ENCODE measurements at places on chromosomes 2 and 18. TPM values are rescaled to one million over a fixed set of nuclear protein-coding genes. Genes with fewer than 3 reads are reported as not detected.

GRCh38 chr2:200302940-200303727, 3.4 kb upstream of the SPATS2L start:
- DNase-seq, result no peak

DNA sequence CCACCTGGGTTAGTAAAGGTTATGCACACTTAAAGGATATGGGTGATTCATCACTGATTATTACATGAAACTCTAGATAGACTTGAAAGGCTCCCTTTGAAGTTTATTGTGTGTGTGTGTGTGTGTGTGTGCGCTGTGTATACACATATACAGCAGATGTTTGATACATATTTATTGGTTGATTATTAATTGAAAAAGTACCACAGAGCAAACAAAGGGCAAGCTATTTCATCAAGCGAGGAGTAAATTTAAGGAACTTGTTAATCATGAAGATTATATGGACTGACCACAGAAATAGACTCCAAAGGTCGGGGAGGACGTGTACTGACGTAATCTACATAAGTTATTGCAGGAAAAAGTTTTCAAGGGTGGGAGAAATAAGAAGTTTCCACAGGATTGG, 617.4 kb upstream of the POU3F3 start:
- DNase-seq, result no peak

DNA sequence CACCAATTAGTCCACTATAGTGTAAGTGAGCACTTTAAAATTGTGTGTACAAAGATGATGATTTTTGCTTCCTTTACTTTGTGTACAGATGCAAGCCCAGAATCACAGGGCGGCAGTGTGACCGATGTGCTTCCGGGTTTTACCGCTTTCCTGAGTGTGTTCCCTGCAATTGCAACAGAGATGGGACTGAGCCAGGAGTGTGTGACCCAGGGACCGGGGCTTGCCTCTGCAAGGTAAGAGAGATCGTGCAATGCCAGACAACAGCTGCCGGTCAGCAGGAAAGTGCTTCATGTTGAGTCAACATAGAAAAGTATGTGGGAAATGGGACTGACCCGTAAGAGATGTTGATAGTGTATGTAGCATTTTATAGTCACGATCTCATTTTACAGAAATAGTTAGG, 156.8 kb upstream of the TTC39C start:
- DNase-seq, result no peak

GRCh38 chr18:57803103-57803969, at the start of gene ATP8B1:
Gene ATP8B1 (minus strand): TSS chr18:57803315. CDS start chr18:57731807, 71,508 bp downstream.
- no peak for DNase-seq

The KIF5C gene
- 7.7 TPM for total RNA-seq

- no peak for DNase-seq
Observed at GRCh38 chr2:62577994-62578781, 72.2 kb upstream of the TMEM17 start.

The PCARE gene
- not detected for total RNA-seq

- DNase-seq, result no peak
Observed at GRCh38 chr2:75609937-75610508, 36.6 kb upstream of the MRPL19 start.

The ST3GAL5 gene
- total RNA-seq, result 25.8 TPM

The ANKRD36 gene
- 85.2 TPM for total RNA-seq

The TDRD15 gene
- not detected for total RNA-seq

GRCh38 chr2:109305490-109306167, 176.6 kb downstream of the SH3RF3 start:
- no peak for DNase-seq

GRCh38 chr18:27699137-27699536, 477.8 kb downstream of the CDH2 start:
- no peak for DNase-seq

- no peak for DNase-seq
Observed at GRCh38 chr2:12009323-12009905, 263.0 kb downstream of the LPIN1 start.

DNA sequence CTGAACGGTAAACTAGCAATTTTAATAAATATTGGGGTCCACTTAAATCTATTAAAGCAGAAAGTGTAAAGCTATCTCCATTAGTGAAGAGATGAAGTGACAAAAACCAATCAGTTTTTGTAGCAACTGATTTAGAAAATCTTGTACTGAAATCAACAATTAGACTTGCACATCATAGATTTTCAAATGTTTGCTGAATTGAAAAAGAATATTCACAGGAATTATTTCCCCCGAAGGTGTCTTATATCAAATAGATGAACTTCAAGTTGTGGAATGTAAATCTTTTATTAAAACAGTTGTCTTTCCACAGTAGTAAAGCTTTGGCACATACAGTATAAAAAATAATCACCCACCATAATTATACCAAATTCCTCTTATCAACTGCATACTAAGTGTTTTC, 48.7 kb downstream of the ATIC start:
- no peak for DNase-seq

DNA sequence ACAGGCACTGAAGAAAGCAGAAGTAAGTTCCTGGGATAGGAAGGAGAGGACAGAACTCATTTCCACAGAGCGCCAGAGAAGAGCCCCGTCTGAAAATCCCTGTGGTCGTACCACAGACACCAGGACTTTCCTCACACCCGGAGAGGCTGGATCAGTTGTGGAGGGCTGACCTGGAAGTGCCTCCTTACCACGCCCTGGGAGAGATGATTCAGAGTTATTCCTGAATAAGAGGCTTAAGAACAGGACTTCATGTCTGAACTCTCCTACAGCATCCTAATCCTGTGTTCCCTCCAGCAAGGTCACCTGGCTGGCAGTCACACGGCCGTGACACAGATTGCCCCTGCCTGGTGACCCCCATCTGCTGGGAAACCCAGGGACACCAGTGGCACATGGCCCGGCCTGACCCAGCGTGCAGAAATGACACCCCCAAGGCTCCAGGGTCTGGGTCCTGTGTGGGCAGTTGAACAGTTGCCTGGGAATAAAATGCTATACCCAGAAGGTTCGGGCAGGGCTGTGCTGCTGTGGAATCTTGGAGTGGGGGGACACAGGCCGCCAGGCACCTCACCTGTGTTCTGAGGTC, 105.9 kb downstream of the PXDN start:
- no peak for DNase-seq

GRCh38 chr18:76592981-76593381, 97.9 kb upstream of the ZNF516 start:
- DNase-seq, result no peak

DNA sequence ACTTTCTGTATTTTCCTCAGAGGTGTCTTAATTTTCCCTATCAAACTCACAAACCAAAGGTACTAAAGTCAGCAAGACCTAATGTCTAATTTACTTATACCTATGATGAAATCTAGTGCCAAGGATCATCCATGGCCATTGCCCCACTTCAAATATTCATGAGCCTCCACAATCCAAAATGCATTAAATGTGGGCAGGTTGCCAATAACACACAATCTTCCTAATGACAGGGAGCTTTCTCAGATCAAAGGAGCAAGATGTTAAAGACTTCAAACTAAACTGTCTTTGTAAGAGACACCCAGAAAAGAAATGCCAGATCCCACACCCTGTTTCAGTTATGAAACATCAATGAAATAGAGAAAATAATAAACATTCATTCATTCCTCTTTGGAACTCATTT, 143.2 kb downstream of the TMEFF2 start:
- DNase-seq, result no peak

The CD302 gene
- total RNA-seq, result 2.4 TPM

DNA sequence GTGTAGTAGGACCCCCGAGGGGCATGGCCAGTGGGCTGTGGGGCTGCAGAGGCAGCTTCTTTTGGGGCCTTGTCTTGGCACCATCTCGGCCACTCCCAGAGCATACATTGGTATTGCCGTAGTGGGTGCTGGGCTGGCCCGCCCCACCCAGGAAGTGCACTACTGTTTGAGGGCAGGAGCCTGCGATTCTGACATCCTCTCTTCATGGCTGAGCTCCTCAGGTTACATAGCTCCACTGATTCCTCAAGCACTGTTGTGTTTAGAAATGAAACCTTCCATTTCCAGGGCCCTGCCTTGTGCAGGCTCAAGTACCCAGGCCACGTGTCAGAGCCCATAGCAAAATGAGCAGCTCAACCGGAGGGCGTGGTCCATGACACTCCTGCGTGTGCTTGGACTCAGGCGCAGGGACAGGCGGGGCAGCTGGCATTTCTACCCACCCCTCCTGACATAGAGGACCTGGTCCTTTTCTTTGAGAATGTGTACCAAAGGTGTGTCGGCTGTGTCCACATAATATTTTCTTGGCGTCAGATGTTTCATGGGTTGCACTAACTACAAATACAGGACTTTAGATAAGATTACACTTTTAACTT, 67.9 kb downstream of the DGKD start:
- DNase-seq, result peak; percentile 94

The TXNDC2 gene
- not detected for total RNA-seq

- no peak for DNase-seq
Observed at GRCh38 chr2:215511454-215512346, 75.8 kb upstream of the FN1 start.

The FN1 gene
- total RNA-seq, result 0.72 TPM

DNA sequence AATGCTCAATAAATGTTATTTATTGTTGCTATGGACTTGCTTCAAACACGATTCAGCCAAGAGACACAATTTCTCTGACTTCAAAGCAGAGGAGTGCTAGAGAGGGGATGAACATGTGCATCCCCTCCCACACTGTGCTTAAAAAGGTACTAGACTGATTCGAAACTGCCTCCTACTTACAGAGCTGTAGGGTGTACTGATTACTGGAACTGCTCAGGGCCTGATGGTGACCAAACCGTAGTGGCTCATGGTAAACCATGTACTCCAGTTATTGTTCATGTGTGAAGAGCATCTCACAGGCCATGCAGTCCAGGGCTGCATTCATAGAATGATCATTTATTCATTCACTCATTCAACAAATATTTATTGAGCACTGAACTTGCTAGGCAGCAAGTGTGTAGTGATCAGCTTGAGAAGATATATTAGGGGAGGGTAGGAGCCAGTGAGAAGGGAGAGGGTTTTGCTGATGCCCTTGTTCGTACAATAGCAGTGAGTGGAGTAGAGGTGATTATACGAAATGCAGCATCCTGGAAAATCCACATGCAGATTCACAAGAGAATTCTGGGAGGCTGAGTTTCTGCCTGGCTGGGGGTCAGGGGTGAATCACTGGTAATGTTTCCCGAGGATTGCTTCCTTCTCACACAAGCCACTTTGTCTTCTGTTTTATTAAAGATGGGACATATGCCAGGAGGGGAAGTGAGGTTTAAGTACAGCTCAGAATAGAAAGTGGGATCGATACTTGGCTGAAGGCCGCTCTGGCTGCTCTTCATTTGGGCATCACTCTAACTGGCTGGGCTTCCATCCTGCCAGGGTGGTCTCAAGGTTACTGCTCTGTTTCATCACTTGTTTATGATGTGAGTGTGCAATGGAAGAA, 245.4 kb downstream of the RAD51AP2 start:
- DNase-seq, result no peak

- no peak for DNase-seq
Observed at GRCh38 chr2:31266804-31267203, 32.9 kb downstream of the EHD3 start.

GRCh38 chr2:9805435-9806297, 37.6 kb upstream of the TAF1B start:
- no peak for DNase-seq

- DNase-seq, result no peak
Observed at GRCh38 chr2:187567126-187567525, 12.9 kb upstream of the TFPI start.

The UNC80 gene
- total RNA-seq, result not detected

The ESPNL gene
- total RNA-seq, result not detected

The CABLES1 gene
- 5.4 TPM for total RNA-seq

- no peak for DNase-seq
Observed at GRCh38 chr2:28381225-28382180, 11.2 kb upstream of the FOSL2 start.
